ENCODE measurements at places on chromosomes 11 and 22.

- no peak for DNase-seq
Measured at GRCh38 chr11:35111161-35112055, 27.6 kb upstream of the CD44 start.

GRCh38 chr11:6572215-6572614, 31.2 kb downstream of the RRP8 start:
- no peak for DNase-seq

GRCh38 chr11:83666149-83666548, 380.0 kb upstream of the CCDC90B start:
- no peak for DNase-seq

- DNase-seq = peak; percentile 55
Measured at GRCh38 chr22:41557401-41558240, 3.2 kb upstream of the CSDC2 start.

- no peak for DNase-seq
Measured at GRCh38 chr11:36711104-36711825, 113.2 kb upstream of the RAG2 start.

DNA sequence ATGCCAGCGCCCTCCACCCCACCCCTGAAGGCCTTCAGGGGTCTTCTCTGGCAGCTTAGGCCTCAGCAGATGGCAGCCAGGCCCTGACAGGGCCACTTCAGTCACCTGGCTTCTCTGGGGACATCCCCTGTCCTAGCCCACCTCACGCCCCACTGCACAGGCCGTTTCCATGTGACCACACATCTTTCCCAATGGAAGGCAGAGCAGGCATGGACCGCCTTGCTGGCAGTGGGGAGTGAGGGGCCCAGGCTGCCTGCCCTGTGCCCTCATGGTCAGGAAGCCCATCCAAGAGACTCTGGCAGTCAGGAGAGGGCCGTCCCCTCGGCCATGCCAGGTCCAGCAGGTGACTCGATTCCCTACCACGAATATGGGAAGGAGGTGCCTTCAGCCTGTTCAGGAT, 25.8 kb downstream of the MACROD1 start:
- DNase-seq = no peak

DNA sequence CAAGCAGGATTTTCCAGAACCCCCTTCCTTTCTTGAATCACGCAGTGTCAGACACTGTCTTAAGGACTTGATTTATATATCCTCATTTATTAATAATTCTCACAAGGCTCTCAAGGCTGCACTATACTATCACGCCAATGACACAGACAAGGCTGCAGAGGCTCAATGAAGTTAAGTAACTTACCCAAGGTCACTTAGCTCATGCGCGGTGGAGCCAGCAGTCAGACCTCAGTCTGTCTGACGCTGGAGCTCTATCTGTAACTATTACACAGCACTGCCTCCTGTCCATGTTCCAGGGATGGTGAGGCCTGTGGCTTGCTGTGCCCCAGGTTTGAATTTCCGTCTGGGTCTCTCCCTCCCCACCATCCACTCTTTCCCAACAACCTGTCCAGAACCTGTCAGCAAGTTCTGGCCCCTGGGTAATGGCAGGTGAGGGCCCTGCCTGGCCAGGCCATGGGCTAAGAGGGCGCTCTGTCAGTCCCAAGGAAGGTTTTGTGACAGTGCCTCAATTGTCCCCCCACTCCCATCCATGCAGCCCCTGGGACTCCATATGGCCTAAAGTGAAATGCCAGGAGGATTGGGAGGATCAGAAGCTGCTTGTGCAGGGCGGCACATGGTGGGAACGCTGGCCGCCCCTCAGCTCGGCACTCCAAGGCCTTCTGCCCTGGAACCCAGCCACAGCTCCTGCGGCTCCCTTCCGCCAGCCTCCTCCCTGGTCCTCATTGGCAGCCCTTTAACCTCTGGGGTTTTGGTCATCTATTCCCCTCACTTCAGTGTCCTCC, 8.6 kb downstream of the KCNC1 start:
- DNase-seq = peak; percentile 22

DNA sequence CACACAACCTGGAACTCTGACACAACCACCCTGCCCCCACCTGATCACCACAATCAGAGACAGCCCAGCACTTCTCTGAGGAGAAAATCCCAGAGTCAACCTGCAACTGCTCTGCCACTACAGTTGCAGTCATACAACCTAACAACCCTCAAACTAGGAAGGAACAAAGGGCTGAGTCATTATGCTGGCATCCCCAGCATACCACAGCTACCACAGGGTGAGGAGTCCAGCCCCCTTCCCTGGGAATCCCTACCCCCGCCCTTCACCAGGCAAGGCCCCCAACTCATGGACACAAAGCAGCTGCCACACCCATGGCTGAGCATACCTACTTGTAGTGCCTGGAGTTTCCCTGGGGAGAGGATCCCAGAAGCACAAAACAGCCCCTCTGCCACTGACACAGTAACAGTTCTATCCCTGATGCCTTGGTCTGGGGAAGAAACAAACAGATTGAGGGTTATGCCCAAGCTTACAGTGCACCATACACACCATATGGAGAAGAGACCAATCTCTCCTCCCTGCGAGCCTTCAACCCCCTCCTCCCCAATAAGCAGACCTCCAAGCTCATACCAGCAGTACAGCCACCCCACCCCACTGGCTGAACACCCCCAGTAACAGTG, 68.5 kb upstream of the C11orf58 start:
- no peak for DNase-seq

DNA sequence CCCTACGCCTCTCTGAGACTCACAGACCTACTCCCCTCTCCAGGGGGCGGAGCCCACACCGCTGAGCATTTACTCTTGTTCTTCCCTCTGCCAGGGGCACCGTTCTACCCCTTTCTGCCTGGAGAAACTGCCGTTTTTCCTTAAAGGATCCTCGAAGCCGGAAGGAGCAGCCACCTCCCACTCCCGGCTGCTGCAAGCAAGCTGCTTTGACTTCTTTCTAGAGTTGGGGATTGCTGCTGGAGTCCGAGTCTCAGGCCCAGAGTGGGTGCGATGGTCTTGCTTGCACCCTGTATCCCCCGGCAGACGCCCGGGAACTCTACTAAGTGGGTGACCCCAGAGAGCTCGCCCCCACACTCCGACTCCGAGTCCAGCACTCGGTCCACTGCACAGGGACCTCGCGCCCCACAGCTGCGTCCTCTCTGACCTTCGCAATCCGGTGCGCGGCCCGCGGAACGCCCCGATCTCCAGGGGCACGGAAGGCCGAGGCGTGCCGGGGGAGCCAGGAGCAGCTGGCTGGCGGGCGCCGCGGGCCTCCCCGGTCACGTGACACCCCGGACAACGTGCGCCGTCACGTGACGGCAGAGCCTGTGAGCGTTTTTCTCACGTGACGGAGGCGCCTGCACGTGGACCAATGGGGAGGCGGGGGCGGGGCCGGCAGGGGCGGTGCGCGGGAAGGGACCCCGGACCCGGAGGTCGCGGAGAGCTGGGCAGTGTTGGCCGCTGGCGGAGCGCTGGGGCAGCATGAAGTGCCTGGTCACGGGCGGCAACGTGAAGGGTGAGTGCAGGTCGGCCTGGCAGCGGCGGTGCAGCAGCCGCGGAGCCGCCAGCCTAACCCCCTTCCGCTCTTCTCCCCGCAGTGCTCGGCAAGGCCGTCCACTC, at the start of gene RAD9A:
Gene RAD9A, plus strand, starts transcription at position 683 of the 879 bp plus-strand sequence. Its CDS starts 59 bp downstream, at position 742.
- peak; percentile 94 for DNase-seq

DNA sequence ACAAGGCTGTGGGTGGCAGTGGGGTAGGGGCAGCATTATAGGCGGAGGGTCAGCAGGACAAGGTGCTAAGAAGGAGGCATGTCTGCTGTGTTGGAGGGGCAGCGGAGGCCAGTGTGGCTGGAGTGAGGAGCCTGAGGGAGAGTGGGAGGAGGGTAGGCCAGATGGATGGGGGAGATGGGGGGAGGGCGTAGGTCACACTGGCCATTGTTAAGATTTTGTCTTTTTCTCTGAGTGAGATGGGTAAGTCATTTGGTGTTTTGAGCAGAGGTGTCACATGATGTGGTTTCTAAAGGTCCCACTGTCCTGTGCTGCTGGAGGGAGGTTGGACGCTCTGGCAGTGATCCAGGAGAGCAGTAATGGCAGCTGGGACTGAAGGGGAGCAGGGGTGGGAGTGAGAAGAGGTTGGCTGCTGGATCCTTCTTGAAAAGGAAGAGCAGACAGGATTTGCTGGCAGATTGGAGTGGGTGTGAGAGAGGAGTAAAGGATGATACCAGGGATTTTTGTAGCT, 9.8 kb downstream of the PPP6R3 start:
- DNase-seq = no peak

- no peak for DNase-seq
Measured at GRCh38 chr11:34531663-34532062, 18.1 kb upstream of the ELF5 start.

- peak; percentile 44 for DNase-seq
Measured at GRCh38 chr11:20022363-20023081, 137.8 kb downstream of the DBX1 start.

DNA sequence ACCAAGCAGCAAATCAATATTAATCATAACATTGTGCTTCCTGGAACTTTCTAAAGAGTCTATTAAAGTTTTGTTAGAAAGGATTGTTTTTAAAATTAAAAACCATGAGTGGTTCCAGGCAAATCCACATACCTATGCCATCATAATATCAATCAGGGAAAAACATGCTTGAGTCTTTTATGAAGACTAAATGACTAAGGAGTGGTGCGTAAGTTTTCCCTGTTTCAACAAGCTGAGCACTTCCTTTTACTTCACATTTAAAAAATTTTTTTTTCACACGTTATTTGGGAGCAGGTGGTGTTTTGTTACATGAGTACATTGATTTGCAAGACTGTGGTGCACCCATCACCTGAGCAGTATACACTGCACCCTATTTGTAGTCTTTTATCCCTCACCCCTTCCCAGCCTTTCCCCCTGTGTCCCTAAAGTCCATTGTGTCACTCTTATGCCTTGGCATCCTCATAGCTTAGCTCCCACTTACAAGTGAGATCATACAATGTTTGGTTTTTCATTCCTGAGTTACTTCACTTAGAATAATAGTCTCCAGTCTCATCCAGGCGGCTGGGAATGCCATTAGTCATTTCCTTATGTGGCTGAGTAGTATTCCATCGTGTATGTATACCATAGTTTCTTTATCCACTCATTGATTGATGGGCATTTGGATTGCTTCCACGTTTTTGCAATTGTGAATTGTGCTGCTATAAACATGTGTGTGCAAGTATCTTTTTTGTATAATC, 1190.3 kb upstream of the RAG2 start:
- no peak for DNase-seq

DNA sequence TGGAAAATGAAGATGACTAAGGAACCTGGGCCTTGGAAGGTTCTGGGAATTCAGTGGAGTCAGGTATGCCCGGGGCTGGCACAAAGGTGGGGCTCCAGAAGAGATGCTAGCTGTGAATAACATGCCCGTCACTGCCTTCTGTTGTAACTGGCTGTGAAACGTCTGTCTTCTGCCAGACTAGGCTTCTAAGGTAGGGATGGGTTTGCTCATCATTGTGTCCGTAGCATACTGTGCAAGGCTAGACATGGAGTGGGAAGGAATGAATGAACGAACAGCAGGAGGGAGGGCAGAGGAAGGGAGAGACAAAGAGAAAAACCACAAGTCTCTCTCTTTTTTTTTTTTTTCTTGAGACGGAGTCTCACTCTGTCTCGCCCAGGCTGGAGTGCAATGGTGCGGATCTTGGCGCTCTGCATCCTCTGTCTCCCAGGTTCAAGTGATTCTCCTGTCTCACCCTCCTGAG, 327.4 kb downstream of the MN1 start:
- DNase-seq = no peak

GRCh38 chr22:22389467-22389866, 119.1 kb downstream of the ZNF280B start:
- DNase-seq = no peak

GRCh38 chr11:67113231-67113721, 5.8 kb upstream of the KDM2A start:
- no peak for DNase-seq

- no peak for DNase-seq
Measured at GRCh38 chr22:20197407-20198030, 46.7 kb upstream of the CCDC188 start.

DNA sequence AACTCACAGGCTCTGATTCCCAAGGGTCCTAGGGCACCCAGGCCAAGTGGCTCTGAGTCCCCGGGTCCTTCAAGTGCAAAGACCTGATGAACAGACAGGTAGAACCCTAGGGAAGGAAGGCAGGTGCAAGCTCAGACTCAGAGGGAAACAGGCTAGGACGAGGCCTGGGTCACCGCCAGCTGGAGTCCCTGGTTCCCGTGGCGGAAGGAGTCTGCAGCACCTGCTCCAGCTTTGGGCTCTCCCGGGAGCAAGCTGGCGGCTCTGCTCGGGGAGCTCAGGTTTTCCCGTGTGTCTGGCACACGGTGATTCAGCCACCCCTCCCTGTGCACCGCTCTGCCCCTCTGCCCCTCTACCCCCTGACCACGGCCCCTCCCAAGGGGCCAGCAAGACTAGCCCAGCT, 59.8 kb downstream of the WNT7B start:
- DNase-seq = no peak

GRCh38 chr11:15918674-15919073, 437.7 kb downstream of the SOX6 start:
- DNase-seq = no peak

DNA sequence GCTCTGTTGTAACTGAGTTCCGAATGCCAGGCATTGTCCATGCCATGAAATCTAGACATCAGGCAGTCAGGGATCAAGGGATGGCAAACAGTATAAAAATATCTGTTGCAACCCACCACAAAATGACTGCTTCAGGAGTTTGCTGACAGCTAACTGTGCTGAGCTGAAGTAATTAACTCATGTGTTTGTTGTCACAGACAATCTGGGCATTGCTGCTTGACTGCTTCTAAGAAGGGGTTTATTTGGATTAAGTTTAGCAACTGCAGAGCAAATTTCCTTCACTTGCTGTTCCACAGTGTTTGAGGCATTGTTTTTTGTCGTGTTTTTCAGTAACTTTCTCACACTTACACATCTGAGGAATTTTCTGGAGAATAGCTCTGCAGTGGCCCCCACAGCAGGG, 30.4 kb downstream of the BSX start:
- DNase-seq = no peak

GRCh38 chr11:79102840-79103239, 338.0 kb downstream of the TENM4 start:
- DNase-seq = no peak

DNA sequence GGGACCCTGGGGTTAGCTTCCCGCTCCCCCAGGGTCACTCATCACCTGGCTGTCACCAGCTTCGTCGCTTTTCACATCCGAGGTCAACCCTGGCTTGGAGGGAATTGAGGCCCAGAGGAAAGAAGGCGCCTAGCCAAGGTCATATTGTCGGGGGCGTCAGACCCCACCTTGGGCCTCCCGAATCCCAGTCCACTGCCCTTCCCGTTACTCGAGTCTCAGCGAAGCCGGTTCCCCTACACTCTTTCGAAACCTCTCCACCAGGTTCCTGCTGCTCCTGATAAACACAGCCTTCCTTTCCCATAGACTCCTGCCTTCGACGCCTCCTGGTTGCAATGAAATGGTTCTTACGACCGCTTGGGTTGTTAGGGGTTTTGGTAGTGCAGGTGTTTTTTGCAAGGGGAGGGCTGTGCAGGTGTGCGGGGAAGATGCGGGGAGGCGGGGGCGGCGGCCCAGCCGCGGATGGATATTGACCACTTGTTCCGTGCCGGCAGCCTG, 642 bp downstream of the NAA40 start:
- DNase-seq = peak; percentile 29

- no peak for DNase-seq
Measured at GRCh38 chr11:84962018-84962417, 665.1 kb downstream of the DLG2 start.

GRCh38 chr22:22857607-22858558, 29.7 kb upstream of the IGLL5 start:
- no peak for DNase-seq
